ENCODE measurements at places on chromosomes 5 and 9. TPM values are rescaled to one million over a fixed set of nuclear protein-coding genes. Genes with fewer than 3 reads are reported as not detected.
A peak's percentile ranks its signal among the peaks of the same experiment; 100 is the strongest.

The TPM2 gene
- total RNA-seq, result 1,614 TPM

- no peak for DNase-seq
Measured at GRCh38 chr5:126488443-126489065, 65.3 kb downstream of the GRAMD2B start.

DNA sequence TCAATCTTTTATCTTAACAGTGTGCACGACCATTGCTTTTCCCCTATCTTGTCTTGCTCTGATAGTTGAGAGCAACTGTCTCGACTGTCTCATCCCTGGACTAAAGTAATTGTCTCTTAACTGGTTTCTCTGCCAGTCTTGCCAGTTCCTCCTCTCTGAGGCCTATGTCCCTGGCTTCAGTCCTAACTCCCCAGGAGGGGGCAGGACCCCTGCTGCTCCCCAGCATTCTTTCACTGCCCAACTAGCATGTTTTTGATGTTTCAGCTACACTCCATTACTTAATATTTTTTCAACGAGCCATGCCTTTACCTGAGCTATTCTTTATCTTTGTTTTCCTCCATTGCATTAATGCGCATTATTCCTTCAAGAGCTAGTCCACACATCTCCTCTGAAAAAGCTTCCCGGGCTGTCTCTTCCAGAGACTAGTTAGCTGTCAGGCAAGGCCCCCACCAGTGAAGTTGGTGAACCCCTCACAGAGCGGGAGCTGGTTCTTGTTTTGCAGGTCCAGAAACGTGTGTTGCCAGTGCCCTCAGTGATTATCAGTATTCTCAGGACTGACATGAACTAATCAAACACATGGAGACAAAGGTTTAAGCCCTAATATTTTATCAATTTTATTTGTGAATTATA lies 291.7 kb upstream of the KCNN2 start:
- no peak for DNase-seq

DNA sequence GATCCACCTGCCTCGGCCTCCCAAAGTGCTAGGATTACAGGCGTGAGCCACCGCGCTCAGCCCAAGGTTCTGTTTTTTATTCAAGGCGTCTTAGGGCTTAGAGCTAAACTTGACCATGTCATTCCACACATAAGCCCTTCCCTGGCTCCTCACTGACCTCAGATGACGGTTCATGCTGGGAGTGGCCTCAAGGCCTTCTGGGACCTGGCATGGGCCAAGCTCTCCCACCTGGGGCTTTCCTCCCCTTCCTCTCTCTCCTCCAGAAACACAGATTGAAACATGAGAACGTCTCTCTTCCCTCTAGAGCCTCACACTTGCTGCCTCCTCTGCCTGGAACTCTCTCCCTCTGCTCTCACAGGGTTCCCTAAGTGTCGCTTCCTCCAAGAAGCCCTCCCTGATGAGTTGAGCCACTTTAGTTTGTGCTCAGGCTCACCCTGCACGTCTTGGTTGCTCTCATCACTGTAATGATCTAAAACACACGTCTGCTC lies 155.6 kb upstream of the IER5L start:
- peak; percentile 69 for DNase-seq

DNA sequence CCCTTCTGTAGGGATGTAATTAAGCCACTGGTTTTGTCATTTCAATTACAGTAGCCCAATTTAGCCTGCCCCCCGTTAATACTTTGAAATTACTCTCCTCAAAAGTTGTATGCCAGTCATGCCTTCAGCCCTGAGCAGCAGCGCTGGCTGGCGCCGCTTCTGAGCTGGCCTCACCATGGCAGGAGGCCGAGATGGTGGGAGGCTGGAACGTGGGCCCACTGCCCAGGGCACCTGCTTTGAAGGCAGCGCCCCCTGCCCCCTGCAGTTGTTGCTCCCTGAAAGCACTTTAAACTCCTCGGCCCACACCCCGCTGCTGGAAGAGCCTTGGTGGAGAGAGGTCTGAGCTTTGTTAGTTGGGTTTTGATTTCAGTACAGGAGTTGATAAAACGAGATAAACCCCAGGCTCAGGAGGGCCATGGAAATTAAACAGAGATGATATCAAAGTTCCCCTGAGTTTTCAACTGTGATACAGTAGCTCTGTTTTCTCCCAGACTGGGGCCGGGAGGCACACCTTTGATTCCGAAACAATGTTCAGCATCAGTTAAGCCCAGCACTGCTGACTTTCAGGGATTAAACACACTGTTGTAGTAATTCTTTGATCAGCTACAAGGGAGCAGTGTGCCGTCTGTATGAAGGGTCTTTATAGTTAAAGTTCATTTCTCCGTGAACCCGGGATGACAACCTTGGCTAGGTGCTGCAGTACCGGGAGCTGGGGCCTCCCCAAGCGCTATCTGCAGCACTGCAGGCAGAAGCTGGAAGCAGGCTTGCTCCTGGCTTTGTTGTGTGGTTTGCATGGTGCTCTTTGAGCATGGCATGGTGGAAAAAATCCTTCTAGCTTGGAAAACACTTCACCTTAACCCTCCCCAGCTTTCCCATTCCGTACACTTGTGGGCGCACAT lies 9.5 kb downstream of the MVB12B start:
- no peak for DNase-seq

Measured in aorta (tissue), 5 donors.